IMR-90 (cell line): ENCODE measurements at places on chromosomes 12 and 14.
A peak's percentile ranks its signal among the peaks of the same experiment; 100 is the strongest.

GRCh38 chr12:48881686-48882314 lies 16.1 kb upstream of the RND1 start:
- no peak for DNase-seq

GRCh38 chr12:100265732-100266584 lies 921 bp downstream of the DEPDC4 start:
- DNase-seq = no peak

DNA sequence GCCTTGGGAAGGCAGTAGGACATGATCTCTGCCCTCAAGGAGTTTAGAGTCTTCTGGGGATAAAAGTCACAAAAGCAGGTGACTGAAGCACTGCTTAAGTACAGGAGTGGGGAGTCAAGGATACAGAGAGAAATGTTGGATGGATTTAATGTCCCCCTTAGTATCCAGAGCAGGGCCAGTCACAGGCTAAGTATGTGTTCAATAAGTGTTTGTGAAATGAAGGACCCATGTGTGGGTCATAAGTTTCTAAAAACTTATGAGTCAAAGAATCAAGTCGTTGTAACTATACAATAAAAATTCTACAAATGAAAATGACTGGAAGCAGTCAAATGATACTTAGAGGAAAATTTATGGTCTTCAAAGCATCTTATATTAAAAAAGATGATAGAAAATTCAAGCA lies 25.1 kb downstream of the KRT80 start:
- peak; percentile 67 for DNase-seq

- DNase-seq = no peak
Measured at GRCh38 chr12:98154850-98155249, 360.5 kb upstream of the TMPO start.

DNA sequence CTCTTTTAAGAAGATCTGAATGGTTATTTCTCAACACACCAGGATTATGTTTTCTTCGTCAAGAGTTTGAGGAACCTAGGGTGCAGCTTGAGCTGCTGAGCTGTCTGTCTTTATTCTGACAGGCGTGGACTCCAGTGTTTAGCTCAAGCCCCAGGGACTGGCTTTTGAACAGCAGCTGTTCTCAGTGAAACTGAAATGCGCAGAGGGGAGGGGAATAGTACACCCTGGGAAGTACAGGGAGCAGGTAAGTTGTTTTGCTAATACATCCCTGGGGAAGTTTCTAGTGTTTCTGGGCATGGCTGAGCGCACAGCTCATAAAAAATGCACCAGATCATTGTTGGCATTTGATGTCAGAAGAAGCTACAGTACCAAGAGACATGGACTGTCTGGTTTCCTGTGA lies 659.8 kb downstream of the DIO2 start:
- DNase-seq = no peak
